ENCODE measurements at places on chromosomes 12 and 14.
A peak's percentile ranks its signal among the peaks of the same experiment; 100 is the strongest.

DNA sequence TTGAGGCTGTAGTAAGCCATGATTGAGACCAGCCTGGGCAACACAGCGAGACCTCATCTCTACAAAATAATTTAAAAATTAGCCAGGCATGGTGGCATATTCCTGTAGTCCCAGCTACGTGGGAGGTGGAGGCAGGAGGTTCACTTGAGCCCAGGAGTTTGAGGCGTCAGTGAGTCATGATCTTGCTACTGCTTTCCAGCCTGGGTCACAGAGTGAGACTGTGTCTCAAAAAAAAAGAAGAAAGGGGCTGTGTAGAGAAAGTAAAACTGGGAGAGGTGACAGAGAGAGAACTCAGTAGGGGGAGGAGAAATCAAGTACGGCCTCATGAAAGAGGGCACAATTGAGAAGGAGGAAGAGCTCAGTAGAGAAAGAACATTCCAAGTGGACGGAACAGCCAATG lies 12.4 kb downstream of the TECPR2 start:
- DNase-seq = no peak

DNA sequence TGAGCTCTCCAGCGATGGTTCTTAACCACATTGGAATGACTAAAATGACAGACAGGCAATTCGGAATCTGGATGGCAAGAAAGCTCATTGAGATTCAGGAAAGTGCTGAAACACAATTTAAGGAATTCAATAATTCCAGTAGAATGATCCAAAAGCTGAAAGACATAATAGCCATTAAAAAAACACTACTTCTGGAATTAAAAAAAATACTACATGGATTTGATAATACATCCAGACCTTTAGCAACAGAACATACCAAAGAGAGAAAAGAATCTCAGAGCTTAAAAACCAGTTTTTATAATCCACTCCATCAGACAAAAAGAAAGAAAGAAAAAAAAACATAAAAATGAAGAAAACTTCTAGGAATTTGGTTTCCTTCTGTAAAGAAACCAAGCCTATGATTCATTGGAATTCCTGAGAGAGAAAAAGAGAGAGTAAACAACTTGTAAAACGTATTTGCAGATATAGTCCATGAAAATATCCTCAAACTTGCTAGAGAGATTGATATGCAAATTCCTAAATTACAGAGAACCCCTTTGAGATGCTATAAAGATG lies 52.8 kb downstream of the SLCO1B1 start:
- no peak for DNase-seq

DNA sequence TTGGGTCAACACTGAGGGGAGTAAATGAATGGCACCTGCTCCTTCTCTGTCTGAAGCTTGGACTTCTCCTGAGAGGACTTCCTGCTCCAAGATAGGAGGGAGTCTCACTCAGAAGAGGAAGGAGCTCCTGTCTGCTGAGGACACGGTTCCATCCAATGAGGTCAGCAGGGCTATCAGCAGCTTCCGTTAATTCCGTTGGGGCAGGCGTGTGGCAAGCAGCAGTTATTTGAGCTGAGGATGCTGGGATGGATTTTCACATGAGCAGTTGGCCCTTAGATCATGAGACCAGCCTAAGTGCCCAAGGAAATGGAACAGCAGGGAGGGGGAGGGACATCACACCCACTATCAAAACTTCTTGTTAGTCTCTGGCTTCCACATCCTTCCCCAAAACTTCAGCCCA lies 159.0 kb upstream of the PZP start:
- no peak for DNase-seq

DNA sequence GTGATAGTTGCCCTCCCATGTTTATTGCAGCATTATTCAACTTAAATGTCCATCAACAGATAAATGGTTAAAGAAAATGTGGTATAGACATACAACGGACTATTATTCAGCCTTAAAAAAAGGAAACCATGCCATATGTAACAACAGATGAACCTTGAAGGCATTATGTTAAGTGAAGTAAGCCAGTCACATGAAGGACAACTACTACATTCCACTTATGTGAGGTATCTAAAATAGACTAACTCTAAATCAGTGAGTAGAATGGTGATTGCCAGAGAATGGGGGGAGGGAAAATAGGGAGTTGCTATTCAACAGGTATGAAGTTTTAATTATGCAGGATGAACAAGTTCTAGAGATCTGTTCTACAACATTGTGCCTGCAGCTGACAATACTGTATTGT lies 10.1 kb downstream of the PCNX4 start:
- no peak for DNase-seq

DNA sequence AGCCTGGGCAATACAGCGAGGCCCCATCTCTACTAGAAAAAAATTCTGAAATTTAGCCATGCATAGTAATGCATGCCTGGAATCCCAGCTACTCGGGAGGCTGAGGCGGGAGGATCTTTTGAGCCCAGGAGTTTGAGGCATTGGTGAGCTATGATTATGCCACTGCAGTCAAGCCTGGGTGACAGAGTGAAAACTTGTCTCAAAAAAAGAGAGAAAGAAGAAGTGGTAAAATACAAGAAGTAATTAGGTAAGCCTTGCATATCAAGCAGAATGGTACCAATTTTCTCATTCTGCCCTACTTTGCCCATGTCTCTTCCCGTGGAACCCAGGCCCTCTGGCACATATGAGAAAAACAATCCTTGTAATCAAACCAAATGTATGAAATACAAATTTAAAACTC lies 70.7 kb downstream of the SUSD6 start:
- no peak for DNase-seq

DNA sequence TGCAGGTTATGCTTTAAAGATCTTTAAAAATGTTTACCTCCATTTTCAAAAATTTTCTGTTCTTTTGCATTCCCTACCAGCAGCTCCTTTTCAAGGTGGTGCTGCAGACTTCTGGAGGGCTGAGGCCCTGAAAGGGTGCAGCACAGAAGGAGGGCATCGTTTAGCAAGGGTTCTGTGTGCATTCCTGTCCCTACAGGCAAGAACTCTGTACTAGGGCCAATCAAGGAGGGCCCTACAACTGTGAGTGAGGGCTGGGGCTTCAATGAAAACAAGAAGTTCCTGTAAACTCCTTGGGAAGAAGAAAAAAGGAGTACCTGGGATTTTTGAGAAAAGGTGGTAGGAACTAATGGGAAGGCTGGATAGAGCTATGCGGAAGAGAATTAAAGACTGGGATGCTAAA lies 50.7 kb upstream of the CSRP2 start:
- no peak for DNase-seq

GRCh38 chr14:90336985-90337384 lies 5.2 kb upstream of the NRDE2 start:
- no peak for DNase-seq

- no peak for DNase-seq
Observed at GRCh38 chr14:54722791-54723432, 156.0 kb downstream of the SAMD4A start.

- DNase-seq = no peak
Observed at GRCh38 chr12:54662026-54662425, 13.9 kb upstream of the DCD start.

GRCh38 chr12:52627395-52628110 lies 9.2 kb upstream of the KRT73 start:
- DNase-seq = no peak

- no peak for DNase-seq
Observed at GRCh38 chr12:53330671-53331070, 5.5 kb downstream of the SP7 start.

DNA sequence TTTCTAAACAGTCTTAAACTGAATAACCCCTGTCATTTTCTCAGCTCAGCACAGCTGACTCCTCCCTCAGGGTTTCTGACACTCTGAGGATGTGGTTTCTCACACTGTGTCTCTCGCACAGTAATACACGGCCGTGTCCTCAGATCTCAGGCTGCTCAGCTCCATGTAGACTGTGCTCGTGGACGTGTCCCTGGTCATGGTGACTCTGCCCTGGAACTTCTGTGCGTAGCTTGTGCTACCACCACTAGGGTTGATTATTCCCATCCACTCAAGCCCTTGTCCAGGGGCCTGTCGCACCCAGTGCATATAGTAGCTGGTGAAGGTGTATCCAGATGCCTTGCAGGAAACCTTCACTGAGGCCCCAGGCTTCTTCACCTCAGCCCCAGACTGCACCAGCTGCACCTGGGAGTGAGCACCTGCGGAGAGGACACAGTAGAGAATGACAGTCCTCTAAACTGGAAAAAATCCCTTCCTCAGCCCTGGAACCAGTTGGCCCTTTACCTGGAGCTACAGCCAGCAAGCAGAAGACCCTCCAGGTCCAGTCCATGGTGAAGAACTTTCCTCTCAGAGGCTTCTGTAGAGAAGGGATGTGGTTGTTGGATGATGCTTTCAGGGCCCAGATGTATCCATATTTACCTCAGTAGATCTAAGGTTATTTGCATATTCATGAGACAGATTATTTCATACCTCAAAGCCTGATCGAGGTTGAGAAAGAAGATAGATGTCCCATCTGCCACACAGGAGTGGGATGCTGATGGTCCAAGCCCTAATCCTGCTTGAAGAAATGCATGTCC lies 984.8 kb downstream of the TMEM121 start:
- DNase-seq = peak; percentile 18

DNA sequence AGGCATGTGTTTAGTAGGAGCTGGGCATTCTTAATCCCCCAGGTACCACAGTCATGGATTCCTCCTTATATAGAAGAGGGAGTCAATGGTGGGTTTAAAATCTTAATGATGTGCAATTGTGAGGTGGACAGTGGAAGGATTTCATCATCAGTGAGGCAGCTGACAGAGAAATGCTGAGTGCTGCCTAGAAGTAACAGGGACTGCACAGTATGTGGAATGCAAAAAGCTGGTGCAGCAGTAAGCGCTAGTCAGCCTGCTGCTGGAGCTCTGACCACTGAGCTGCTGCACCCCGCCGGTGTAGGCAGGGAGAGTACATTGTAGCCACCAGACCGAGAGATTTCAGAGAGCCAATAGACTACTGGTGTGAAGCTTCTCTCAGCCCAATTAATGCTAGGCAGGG lies 80.5 kb upstream of the DACT1 start:
- DNase-seq = no peak

GRCh38 chr14:92974541-92975345 lies 51.8 kb downstream of the CHGA start:
- no peak for DNase-seq

- no peak for DNase-seq
Observed at GRCh38 chr12:120642826-120643225, 2.4 kb downstream of the CABP1 start.

GRCh38 chr14:70707138-70708038 lies 65.7 kb downstream of the TTC9 start:
- no peak for DNase-seq

GRCh38 chr14:34128665-34129064 lies 177.8 kb upstream of the EGLN3 start:
- no peak for DNase-seq

- DNase-seq = no peak
Observed at GRCh38 chr12:119649202-119649808, 18.6 kb upstream of the PRKAB1 start.

DNA sequence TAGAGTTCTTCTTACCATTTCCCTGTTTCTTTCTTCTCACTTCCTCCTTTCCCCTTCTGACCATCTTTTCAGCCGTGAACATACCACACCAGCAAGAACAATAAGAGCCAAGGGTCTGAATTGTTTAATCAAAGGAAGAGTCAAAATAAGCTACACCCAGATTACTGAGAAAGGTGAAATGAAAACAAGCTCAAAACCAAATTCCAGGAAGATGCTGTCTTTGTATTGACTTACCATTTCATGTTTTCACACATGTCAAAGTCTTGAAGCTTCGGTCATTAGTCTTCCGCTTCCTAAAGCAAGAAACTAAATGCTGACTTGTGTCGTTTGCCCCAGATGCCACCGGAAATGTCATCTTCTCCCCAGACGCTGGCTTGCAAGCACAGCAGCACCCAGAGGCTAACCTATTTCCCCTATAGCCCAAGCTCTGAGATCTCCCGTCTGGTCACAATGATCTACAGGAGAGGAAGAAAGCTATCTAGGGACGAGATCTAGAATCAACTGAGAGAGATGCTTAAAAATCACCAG lies 136.5 kb upstream of the AMIGO2 start:
- DNase-seq = peak; percentile 45
